ENCODE measurements at places on chromosomes 13 and 19. TPM values are rescaled to one million over a fixed set of nuclear protein-coding genes. Genes with fewer than 3 reads are reported as not detected.

DNA sequence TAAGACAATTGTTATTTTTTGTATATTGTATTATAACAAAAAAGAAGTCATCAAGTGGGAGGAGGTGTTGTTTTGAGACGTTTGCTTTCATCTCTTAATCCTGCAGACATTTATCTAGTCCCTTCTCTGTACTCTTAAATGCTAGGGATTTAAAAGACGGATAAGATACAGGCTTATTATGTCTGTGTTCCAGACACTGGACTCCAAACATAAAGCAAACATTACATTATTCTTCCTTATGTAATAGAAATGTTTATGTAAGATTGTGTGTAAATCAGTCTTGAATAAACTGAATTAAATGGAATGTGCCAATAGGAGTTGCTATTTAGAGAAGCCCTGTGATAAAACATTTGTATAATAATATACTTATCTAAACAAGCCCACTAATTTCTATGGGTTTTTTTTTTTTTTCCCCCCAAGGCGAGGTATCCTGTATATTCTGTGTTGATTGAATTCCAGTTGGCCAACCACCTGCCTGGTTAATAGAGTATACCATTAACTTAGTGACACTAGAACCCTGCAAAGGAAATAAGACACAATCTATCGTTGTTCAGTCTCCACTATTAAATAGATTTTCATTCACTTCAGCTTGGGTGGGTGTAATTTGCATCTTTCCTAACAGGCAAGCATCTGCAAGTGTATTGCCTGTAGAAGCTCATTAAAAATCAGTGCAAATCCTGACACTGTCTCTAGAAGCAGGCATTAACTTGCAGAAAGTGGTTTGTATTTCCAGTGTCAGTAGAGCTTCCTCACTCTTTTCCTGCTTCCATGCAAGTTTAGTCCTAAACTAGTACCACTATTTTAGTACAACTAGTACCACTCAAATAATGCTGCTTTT, 69.0 kb downstream of the LRCH1 start:
- peak overlapping the region; percentile 10 for H3K27ac ChIP-seq
- no peak for DNase-seq
- H3K4me3 ChIP-seq = no peak overlapping the region
- no peaks in the 10 kb centered on the region for H3K27me3 ChIP-seq
- H3K4me1 ChIP-seq = no peaks in the 10 kb centered on the region

ADGRE3 gene
- 0.44 TPM for total RNA-seq

- H3K27me3 ChIP-seq = no peaks in the 10 kb centered on the region
- DNase-seq = no peak
- H3K27ac ChIP-seq = no peak overlapping the region
- no peaks in the 10 kb centered on the region for H3K36me3 ChIP-seq
- H3K4me1 ChIP-seq = no peaks in the 10 kb centered on the region
- no peak overlapping the region for H3K4me3 ChIP-seq
These were observed 14.9 kb upstream of the FRY start for GRCh38 chr13:32016631-32017030.

DNA sequence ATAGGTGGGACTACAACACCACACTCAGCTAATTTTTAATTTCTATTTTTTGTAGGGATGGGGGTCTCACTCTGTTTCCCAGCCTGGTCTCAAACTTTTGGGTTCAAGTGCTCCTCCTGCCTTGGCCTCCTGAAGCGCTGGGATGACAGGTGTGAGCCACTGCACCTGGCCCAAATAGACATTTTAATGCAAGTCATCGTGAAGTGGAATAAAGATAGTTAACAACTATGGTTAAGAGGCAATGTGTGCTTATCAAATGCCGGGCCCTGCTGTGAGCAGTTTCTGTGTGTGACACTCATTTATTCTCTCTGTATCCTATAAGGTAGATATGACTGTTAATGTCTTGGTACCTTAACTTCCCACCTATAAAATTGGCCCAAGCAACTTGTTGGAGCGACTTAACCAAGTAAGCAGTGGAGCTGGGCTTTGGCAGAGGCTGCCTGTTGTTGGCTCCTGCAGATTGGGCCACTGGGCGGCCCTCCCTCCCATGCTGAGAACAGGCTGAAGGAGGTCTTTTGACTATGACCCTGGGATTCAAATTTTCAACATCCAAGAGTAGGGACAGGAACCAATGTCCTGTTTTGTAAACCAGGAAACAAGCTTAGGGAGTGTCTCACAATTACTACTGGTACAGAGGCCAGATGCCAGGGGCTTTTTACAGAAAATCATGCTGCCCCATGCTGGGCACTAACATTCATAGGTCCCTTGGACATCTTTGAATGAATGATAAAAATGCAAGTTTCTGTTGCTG, 450.7 kb downstream of the TSHZ3 start:
- no peaks in the 10 kb centered on the region for H3K27me3 ChIP-seq
- no peak overlapping the region for H3K4me3 ChIP-seq
- no peak overlapping the region for H3K27ac ChIP-seq
- H3K4me1 ChIP-seq = no peaks in the 10 kb centered on the region
- H3K36me3 ChIP-seq = no peaks in the 10 kb centered on the region
- DNase-seq = no peak

- H3K27me3 ChIP-seq = no peaks in the 10 kb centered on the region
- no peaks in the 10 kb centered on the region for H3K36me3 ChIP-seq
- no peak for DNase-seq
- H3K4me1 ChIP-seq = no peaks in the 10 kb centered on the region
- no peak overlapping the region for H3K27ac ChIP-seq
- H3K4me3 ChIP-seq = no peak overlapping the region
These were observed 17.7 kb downstream of the CKM start for GRCh38 chr19:45305007-45305406.

DNA sequence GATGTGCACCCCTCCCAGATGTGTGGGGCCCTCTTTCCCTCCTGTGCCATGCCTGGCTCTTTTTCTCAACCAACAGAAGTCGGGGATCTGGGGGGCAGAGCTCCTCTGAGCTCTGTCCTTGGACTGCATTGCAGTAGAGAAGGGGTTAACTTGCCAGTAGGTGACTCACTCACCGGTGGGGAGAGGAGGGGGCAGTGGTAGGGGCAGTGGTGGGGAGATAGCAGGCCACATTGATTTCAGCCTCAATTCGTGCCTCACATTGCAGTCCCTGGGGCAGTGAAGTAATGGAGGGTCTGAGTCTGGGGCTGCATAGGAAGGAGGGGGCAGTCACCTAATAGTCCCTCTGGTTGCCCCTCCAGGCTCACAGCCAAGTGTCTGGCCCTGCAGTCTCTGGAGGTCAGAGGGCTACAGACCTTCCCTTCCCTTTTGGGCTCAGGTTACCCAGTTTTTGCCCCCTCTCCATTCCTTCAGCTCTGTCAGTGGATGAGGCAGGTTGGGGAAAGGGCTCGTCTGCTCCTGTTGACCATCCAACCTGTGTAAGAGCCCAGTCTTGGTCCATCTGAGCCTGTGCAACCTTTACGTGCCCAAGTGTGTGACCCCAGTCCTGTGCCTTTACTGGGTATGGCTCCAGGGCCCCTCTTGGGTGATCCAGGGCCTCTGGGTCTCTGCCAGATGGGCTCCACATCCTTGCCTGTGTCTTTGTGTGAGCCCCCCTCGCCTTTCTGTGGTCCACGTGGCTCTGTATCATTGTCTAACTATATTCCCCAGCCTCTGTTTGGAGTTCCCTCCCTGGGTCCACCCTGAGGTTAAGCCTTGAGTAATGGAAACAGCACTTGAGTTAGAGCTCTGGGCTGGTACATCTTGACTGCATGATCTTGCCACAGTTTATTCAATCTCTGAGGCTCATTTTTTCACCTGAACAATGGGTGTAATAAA, 13.0 kb downstream of the CIC start:
- H3K36me3 ChIP-seq = no peaks in the 10 kb centered on the region
- no peaks in the 10 kb centered on the region for H3K27me3 ChIP-seq
- DNase-seq = no peak
- H3K4me1 ChIP-seq = peaks cover 17% of the 10 kb centered on the region
- H3K4me3 ChIP-seq = peak overlapping the region; percentile 93

- peaks cover 3% of the 10 kb centered on the region for H3K4me1 ChIP-seq
- H3K27ac ChIP-seq = no peak overlapping the region
- no peaks in the 10 kb centered on the region for H3K27me3 ChIP-seq
These were observed 4.2 kb upstream of the RASA3 start for GRCh38 chr13:114136576-114136975.

DNA sequence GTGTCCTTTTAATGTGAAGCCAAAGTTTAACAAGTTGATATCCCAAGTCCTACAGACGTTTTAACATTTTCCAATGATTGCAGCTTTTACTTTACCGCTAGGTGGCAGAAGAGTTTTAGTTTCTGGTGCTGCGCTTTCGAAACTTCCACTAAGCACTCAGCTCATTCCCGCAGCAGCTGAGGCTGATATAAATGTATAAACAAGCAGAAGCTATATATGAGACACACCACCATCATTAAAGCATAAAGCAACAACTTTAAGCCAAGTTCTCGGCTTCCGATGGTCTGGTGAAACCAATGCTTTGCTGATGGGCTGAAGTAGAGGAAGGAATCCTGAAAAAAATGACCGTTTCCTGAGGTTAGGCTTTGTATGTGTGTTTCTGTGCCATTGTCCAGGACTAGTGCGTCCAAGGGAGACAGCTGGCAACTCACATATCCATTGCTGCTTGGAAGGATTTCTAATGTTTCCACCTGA, 753.9 kb downstream of the OLFM4 start:
- peak overlapping the region; percentile 25 for H3K4me3 ChIP-seq
- H3K27ac ChIP-seq = no peak overlapping the region
- no peaks in the 10 kb centered on the region for H3K4me1 ChIP-seq
- H3K36me3 ChIP-seq = no peaks in the 10 kb centered on the region
- DNase-seq = peak; percentile 17
- H3K27me3 ChIP-seq = no peaks in the 10 kb centered on the region

GRCh38 chr19:3006075-3006767, 22.9 kb downstream of the TLE2 start:
- no peak overlapping the region for H3K27ac ChIP-seq
- no peak overlapping the region for H3K4me3 ChIP-seq
- H3K36me3 ChIP-seq = peaks cover 5% of the 10 kb centered on the region
- no peaks in the 10 kb centered on the region for H3K27me3 ChIP-seq

DNA sequence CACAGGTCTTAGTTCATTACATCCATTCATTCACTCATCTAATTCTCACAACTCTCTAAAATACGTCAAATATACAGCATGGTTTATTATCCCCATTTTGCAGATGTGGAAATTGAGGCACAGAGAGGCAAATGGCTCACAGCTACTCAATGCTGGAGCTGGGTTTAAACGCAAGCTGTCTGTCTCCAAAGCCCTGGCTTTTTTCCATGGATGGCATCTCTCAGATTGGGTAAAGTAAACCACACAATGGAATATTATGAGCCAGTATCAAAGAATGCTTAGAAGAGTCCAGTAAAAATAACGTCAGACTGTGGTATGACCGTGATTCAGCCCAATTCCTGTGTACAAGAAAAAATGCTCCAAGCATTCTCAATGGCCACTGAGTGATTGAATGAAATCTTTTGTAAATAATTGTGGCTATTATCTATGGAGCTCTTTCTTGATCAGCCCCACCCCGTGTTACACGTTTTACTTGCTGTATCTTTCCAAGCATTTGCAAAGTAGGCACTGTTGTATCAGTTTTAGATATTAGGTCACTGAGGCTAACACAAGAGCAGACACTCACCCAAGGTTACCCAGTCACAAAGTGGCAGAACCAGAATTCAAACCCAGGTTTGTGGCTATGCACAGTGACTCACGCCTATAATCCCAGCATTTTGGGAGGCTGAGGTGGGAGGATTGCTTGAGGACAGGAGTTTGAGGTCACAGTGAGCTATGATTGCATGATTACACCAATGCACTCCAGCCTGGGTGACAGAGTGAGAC, 5.5 kb upstream of the ACP7 start:
- DNase-seq = no peak
- H3K36me3 ChIP-seq = no peaks in the 10 kb centered on the region

GRCh38 chr13:106681536-106681935, 113.6 kb upstream of the ARGLU1 start:
- DNase-seq = no peak

DACH1 gene
- 13.9 TPM for total RNA-seq

CGB1 gene
- total RNA-seq = not detected

DNA sequence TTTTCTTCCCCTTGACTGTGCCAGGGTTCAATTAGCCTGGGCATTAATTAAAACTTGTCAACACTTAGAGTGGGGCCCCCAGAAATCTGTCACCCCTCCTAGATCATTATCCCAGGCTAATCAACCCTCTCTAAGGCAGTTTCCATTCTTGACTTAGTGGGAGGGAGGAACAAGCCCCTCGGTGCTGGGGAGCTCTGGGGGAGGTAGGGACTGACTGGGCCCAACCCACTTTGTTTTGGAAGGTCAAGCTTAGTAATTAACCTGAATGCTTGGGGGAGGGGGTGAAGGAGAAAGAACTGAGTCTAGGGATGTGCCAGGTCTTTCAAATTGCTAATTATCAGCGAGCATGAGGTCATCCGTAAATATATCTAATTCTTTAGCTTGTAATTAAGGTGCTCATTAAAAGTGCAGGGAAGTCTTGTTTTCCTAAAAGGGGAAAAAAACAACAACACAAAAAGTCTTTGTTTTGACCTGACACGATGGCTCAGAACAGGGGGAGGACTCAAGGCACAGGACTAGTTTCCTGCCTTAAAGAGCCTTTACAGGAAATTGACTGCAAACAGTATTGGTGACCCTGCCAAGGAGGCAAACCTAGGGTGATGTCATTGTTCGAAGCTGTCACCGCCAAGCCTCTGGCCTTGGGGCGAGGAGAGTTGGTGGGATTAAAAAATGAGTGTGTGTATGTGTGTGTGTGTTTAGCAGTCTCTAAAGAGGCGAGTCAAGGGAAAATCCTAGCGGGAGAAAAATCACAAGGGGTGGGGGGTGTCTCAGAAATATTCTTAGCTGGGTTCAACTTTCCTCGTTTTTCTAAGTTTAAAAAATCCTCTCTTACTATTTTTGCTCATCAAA, 19.4 kb downstream of the ACTN4 start:
- peak overlapping the region; percentile 47 for H3K4me3 ChIP-seq
- DNase-seq = peak; percentile 65
- no peaks in the 10 kb centered on the region for H3K27me3 ChIP-seq

All from breast epithelium (tissue), 4 donors.